ENCODE measurements at places on chromosomes 13 and 19.

DNA sequence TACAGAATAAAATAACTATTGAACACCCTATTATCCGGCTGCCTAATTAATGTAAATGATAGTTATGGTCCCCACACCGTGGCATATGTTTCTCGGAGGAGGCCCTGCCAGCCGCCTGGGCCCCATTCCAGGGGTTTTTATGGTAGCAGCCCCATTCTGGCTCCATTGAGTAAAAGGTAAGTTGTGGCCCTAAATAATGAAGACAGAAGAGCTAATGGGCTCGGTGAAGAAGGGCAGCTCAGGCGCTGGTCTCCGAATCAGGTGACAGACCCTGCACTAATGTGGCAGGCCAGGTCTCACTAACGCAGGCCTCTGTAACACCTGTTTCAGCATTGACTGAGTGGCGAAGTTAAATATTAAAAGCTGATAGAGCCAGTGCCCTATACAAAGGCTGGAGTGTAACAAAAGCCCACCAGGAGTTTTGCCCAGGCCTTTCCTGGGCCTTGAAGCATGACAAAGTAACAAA, 19.1 kb downstream of the POP4 start:
- no peak for DNase-seq
- H3K36me3 ChIP-seq, result no peaks in the 10 kb centered on the region
- no peak overlapping the region for H3K27ac ChIP-seq
- H3K27me3 ChIP-seq, result no peaks in the 10 kb centered on the region

- no peaks in the 10 kb centered on the region for H3K36me3 ChIP-seq
- no peak overlapping the region for H3K27ac ChIP-seq
- DNase-seq, result no peak
- H3K4me1 ChIP-seq, result no peaks in the 10 kb centered on the region
- H3K27me3 ChIP-seq, result peaks cover 12% of the 10 kb centered on the region
Observed at GRCh38 chr19:31572976-31573298, 223.7 kb upstream of the TSHZ3 start.

- no peak overlapping the region for H3K4me3 ChIP-seq
- no peaks in the 10 kb centered on the region for H3K27me3 ChIP-seq
- H3K4me1 ChIP-seq, result no peaks in the 10 kb centered on the region
- H3K27ac ChIP-seq, result no peak overlapping the region
- no peak for DNase-seq
- H3K36me3 ChIP-seq, result no peaks in the 10 kb centered on the region
Observed at GRCh38 chr13:99150575-99151361, 49.9 kb upstream of the UBAC2 start.

GRCh38 chr19:33298146-33298911, 4.0 kb downstream of the CEBPA start:
- peaks cover 24% of the 10 kb centered on the region for H3K4me1 ChIP-seq
- no peak overlapping the region for H3K27ac ChIP-seq
- DNase-seq, result no peak
- no peak overlapping the region for H3K4me3 ChIP-seq

GRCh38 chr13:107271227-107271626, 703.3 kb upstream of the ARGLU1 start:
- no peak overlapping the region for H3K4me3 ChIP-seq
- no peaks in the 10 kb centered on the region for H3K36me3 ChIP-seq
- no peaks in the 10 kb centered on the region for H3K4me1 ChIP-seq
- no peaks in the 10 kb centered on the region for H3K27me3 ChIP-seq

GRCh38 chr13:38494445-38494844, 144.8 kb downstream of the UFM1 start:
- no peak overlapping the region for H3K4me3 ChIP-seq
- no peaks in the 10 kb centered on the region for H3K36me3 ChIP-seq
- no peak for DNase-seq
- H3K4me1 ChIP-seq, result no peaks in the 10 kb centered on the region
- no peak overlapping the region for H3K27ac ChIP-seq

DNA sequence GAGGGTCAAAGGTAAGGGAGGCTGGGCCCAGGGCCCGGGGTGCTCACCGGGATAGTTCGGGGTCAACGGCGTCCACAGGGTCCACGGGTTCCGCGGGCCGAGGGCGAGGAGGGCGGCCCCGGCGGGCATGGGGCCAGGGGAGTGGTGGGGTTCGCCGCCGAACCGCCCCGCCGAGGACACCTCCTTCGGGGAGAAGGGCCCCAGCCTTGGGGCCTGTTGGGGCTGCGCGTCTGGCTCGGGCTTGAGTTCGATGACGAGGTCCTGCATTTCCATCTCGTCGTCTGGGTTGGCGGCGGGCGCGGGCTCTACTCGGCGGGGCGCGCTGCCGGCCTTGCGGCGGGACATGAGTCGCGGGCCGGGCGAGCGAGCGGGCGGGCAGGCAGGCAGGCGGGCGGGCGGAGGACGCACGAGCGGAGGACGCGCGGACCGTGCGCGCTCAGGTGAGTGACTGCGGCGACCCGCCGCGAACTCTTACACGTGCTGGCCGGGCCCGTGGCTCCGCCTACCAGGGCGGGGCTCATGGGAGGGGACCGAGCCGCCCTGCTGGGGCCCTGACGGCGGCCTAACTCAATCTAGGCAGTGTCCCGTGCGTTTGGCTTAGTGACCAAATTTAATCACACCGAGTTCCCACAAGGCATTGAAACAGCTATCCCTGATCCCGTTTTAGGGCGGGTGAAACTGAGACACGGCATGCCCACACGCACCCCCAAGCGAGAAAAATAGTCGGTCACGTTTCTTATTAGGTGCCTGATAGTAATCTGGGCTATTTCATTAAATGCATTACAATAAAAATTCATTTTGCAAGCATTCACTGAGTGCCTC, at the start of gene ZNF296:
Gene ZNF296 (minus strand): TSS at position 450 of the 822 bp plus-strand sequence. CDS start 105 bp downstream, at position 345.
- no peak for DNase-seq
- H3K36me3 ChIP-seq, result peaks cover 4% of the 10 kb centered on the region
- H3K4me1 ChIP-seq, result peaks cover 18% of the 10 kb centered on the region
- H3K27me3 ChIP-seq, result no peaks in the 10 kb centered on the region
